ENCODE measurements at places on chromosomes 1 and 21. TPM values are rescaled to one million over a fixed set of nuclear protein-coding genes. Genes with fewer than 3 reads are reported as not detected.

Gene OR2T29
- not detected for total RNA-seq

DNA sequence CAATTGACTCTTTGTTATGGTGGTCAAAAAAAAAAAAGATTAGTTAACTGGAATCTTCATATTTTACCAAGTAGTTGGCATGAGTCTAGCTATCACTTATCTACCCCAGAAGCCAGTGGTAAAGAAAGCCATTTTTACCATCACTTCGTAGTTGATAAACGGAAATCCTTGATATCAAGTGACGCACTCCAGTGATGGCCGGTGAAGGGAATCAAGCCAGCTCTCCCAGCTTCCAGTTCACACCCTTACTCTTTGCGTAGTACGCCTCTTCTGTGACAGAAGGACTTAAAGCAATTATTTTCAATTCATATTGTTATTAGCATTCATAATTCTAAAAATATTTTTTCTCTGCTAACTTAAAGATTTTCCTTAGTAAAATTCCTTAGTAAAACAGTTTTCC is 447.9 kb downstream of the GPATCH2 start:
- no peak for DNase-seq

Gene IL19
- not detected for total RNA-seq

DNA sequence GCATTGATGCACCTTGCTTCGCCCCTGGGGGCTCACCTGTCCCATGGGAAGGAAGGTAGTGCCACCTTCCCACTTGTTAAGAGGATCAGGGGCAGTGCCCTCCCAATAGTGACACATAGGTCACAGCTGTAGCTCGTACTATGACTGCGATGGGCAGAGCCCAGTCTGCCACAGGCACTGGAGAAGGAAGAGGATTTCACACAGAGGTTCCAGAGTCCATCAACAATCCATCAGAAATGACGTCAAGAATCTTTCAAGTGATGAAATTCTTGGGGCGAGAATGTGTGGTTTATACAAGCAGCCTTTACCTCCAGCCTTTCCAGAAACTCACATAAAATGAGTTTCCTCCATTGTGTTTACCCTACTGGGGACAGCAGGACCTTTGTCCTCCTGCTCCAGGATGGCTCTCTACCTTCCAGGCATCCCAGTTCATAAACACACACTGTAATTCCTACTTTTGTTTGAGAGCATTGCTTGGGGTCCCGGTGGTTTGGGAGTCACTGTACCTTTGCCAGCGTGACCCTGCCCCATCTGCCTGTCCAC is 260.6 kb upstream of the VAMP3 start:
- DNase-seq = no peak

- DNase-seq = no peak
Measured at GRCh38 chr1:163773396-163773795, 451.6 kb downstream of the NUF2 start.

GRCh38 chr21:41792711-41793110 is 25.9 kb upstream of the RIPK4 start:
- DNase-seq = no peak

All from activated CD4-positive, alpha-beta T cell treated with anti-CD3 and anti-CD28 coated beads, Interleukin-2, amount 10 ng/mL, durations not matched to agents 24 days and 14 days (primary cell).